CD14-positive monocyte (primary cell): ENCODE measurements at places on chromosomes 13 and 19. TPM values are rescaled to one million over a fixed set of nuclear protein-coding genes. Genes with fewer than 3 reads are reported as not detected.

GRCh38 chr13:104389691-104390090, 1323.5 kb upstream of the SLC10A2 start:
- no peak for DNase-seq

GRCh38 chr13:110575322-110576069, 14.0 kb upstream of the RAB20 start:
- DNase-seq, result peak; percentile 55

The COL4A2 gene
- not detected in 2 replicates for polyA plus RNA-seq

DNA sequence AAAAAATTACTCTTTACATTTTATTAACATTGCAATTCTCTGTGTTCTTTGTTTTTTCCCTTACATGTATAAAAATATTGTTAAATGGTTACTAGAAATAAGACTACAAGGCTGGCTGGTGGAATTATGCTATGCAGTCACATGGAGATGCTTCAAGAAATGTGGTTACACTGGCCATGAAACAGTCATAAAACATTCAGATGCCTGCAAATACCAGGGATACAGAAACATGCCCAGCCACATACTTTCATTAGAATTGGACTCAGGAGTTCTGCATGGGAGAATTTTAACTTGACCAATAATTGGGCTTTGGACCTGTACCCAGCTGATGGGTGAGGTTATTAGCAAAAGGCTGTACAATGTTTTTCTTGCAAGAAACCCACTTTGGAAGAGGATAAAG, 1407.7 kb upstream of the SLC10A2 start:
- DNase-seq, result no peak

DNA sequence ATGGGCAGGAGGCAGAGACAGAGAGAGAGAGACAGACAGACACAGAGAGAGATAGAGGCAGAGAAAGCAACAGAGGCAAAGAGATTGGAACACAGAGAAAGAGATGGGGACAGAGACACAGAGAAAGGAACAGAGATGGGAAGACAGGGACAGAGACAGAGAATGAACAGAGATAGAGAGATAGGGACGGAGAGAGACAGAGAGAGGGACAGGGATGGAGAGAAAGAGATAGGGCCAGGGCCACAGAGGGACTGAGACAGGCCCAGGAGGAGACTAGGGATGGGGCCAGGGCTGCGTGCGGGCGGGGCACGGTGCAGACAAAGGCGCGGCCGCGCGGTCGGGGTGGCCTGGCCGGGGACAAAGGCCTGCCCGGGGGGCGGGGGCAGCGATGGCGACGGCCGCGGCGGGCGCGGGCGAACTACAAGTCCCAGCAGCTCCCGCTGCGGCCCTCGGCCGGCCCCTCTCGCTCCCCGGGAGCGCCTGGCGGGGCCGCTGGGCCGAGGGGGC, at the start of gene ZNF358:
Gene ZNF358 (plus strand): TSS at position 459 of the 507 bp plus-strand sequence. CDS start 3,140 bp downstream, outside the sequence.
- no peak for DNase-seq

The CDADC1 gene
- 5.2 TPM for polyA plus RNA-seq

DNA sequence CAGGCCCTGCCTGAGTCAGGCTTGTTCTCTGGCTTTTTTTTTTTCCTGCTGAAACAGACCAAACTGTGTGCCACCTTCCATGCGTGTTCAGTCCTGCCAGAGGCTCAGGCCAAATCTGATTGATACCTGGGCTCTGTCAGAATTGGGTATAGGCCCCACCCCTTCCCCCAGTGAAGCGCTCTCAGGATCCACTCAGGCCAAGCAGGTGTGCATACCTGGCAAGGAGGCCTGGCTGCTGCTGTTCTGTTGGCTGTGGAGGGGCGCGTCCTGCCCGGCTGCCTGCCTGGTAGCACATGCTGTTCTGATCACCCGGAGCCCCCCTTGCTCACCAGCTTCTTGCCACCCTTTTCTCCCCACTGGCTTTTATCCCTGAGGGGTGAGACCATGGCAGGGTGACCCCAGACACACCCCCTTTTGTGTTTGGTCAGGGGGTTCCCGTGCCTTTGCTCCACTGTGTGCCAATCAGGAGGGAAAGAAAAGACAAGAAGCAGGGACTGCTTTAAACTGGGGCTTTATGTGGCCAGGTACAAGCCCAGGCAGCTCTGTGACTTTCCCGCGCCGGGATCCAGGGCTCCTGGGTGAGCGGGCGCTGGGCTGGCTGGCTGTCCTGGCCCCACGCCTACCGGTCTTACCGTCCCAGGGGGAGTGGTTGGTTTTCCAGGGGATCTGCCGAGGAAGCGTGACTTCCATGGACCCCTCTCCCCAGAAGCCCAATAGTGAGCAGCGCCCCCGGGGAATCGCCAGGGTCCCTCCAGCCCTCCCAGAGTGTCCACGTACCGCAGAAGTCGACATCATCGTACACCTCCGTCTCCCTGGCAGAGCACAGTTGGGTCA, 12.7 kb downstream of the PRAM1 start:
- DNase-seq, result no peak

The ZNF208 gene
- not detected for polyA plus RNA-seq

GRCh38 chr13:99642841-99643240, 141.6 kb downstream of the TM9SF2 start:
- DNase-seq, result no peak

The FFAR3 gene
- 1.2 TPM for polyA plus RNA-seq

- DNase-seq, result no peak
Observed at GRCh38 chr13:47170971-47171370, 274.1 kb upstream of the HTR2A start.
